ENCODE measurements at places on chromosomes 11 and 22. TPM values are rescaled to one million over a fixed set of nuclear protein-coding genes. Genes with fewer than 3 reads are reported as not detected.
A peak's percentile ranks its signal among the peaks of the same experiment; 100 is the strongest.

DNA sequence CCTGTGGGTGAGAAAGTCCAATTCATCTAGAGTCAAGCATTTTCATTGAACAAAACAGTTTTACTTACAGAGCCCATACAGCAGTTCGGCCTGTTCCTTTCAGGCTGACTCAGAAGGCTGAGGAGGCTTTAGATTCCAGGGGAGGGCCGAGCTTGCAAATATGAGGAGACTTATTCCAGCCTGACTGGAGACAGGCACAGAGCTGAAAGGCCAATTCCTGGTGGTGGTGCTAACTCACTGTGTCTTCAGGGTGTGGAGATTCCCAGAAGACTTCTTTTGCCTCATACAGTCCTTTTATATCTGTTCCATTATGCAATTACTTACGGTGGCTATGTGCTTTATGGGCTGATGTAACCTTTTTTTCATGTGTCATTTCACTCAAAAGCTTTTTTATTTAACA is at the start of gene OR51E2:
Gene OR51E2 (minus strand): TSS at position 269 of the 400 bp plus-strand sequence. CDS start 15,142 bp downstream, outside the sequence.
- no peak within 1 kb of the TSS for H3K27ac ChIP-seq
- H3K4me3 ChIP-seq = no peak within 1 kb of the TSS
- H3K36me3 ChIP-seq = no peaks in the 10 kb centered on the region
- H3K4me1 ChIP-seq = no peaks in the 10 kb centered on the region
- no peak for DNase-seq

DNA sequence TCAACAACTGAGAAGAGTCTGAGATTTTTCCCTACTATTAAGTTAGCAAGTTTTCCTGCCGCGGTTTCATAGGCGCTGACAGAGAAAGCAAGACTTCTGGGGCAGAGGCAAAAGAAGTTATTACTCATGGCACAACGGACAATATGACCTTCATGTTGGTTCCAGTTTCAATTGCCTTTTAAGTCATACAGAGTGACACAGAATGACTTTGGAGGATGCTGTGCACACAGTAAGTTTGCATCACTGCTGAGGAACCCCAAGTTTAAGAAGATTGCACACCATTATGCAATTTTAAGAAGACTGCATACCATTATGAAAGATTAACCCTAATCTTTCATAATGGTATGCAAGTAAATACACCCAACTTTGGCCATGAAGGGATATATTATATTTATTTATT is 626.5 kb upstream of the CHORDC1 start:
- H3K27ac ChIP-seq = no peak overlapping the region
- H3K36me3 ChIP-seq = no peaks in the 10 kb centered on the region
- no peaks in the 10 kb centered on the region for H3K27me3 ChIP-seq

- H3K27me3 ChIP-seq = no peaks in the 10 kb centered on the region
- peaks cover 21% of the 10 kb centered on the region for H3K4me1 ChIP-seq
- H3K4me3 ChIP-seq = no peak overlapping the region
- H3K36me3 ChIP-seq = no peaks in the 10 kb centered on the region
- no peak for DNase-seq
- H3K27ac ChIP-seq = no peak overlapping the region
These were observed 218.0 kb upstream of the PITPNB start for GRCh38 chr22:28137036-28137435.

DNA sequence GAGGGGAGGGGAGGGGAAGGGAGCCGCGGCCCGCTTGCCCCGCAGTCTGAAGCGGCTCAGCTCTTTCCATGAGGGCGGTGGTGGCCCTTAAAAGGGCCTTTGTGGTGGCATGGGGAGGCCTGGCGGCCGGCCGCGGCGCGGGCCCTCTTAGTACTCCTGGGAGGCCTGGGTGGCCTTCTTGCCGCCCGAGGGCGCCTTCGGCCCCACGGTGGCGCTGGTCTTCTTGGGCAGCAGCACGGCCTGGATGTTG is 6.9 kb downstream of the DPAGT1 start:
- H3K27me3 ChIP-seq = no peaks in the 10 kb centered on the region
- peak overlapping the region; percentile 96 for H3K27ac ChIP-seq
- DNase-seq = peak; percentile 96
- H3K4me1 ChIP-seq = peaks cover 24% of the 10 kb centered on the region

CRACR2B gene
- 41.1 TPM for total RNA-seq

DNA sequence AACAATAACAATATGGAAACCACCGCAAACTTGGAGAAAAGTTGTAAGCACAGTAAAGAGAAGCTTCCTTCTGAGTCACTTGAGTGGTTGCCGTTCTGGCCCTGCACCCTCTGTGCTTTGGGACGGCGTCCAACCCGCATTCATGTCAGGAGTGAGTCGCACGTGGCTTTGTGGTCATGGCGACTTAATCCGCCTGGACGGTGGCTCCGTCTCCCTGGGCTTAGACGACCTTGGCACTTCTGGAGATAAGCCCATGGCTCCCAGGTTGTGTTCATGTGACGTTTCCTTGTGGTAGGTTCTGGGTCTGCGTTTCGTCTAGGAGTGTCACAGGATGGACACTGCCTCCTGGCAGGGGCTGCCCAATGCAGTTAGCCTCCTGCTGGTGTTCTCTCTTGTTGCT is 40.5 kb downstream of the TPCN2 start:
- no peak overlapping the region for H3K4me3 ChIP-seq
- H3K36me3 ChIP-seq = peaks cover 29% of the 10 kb centered on the region
- no peak for DNase-seq
- H3K4me1 ChIP-seq = no peaks in the 10 kb centered on the region
- H3K27me3 ChIP-seq = no peaks in the 10 kb centered on the region
- no peak overlapping the region for H3K27ac ChIP-seq

GRM5 gene
- total RNA-seq = 0.30 TPM

- no peak for DNase-seq
- no peaks in the 10 kb centered on the region for H3K36me3 ChIP-seq
- H3K4me1 ChIP-seq = peaks cover 9% of the 10 kb centered on the region
- no peak overlapping the region for H3K27ac ChIP-seq
- H3K4me3 ChIP-seq = no peak overlapping the region
These were observed 380.9 kb downstream of the ETS1 start for GRCh38 chr11:128206461-128206860.

DNA sequence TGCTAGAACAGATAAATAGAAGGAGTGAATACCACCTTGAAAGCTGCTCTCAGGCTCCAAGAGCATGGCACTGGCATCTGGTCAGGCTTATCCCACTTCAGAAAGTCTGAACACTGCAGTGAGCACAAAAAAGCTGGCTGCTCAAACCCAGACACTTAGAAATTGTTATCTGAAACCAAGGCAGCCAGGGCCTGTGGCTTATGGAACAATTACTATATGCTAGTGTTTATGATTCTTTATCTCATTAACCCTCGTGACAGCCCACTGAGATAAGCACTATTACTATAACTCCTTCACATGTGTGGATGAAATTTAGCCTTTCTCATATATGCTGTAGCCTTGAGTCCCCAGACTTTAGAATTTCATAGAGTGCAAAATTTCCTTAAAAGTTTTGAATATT is 400.2 kb downstream of the RAB38 start:
- no peaks in the 10 kb centered on the region for H3K4me1 ChIP-seq
- no peak overlapping the region for H3K27ac ChIP-seq
- no peak for DNase-seq

- H3K27ac ChIP-seq = no peak overlapping the region
- no peaks in the 10 kb centered on the region for H3K27me3 ChIP-seq
- H3K4me3 ChIP-seq = no peak overlapping the region
- peaks cover 10% of the 10 kb centered on the region for H3K4me1 ChIP-seq
- no peak for DNase-seq
These were observed 33.4 kb upstream of the ATXN10 start for GRCh38 chr22:45638197-45638596.

DNA sequence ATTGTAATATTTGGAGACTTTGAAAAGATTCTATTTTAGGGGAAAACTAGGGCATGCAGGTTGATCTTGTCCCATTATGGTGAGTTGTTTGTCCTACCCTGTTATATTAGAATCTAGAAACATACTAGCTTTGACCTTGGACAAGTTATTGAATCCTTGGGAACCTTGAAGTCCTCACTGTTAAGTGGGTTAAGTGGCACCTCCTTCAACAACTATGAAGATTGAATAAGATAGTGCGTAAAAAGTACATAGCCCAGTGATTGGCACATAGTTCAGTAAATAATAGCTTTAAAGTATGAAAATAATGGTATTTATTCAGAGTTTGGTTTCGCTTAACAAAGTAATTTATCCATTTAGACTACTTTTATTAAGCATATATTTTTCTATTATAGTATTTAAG is 51.6 kb downstream of the MTMR3 start:
- no peak overlapping the region for H3K4me3 ChIP-seq
- H3K27me3 ChIP-seq = no peaks in the 10 kb centered on the region
- peaks cover 33% of the 10 kb centered on the region for H3K4me1 ChIP-seq
- H3K36me3 ChIP-seq = no peaks in the 10 kb centered on the region
- DNase-seq = no peak

Data from upper lobe of left lung (tissue), 6 donors.